ENCODE measurements at places on chromosomes 3 and 15.

DNA sequence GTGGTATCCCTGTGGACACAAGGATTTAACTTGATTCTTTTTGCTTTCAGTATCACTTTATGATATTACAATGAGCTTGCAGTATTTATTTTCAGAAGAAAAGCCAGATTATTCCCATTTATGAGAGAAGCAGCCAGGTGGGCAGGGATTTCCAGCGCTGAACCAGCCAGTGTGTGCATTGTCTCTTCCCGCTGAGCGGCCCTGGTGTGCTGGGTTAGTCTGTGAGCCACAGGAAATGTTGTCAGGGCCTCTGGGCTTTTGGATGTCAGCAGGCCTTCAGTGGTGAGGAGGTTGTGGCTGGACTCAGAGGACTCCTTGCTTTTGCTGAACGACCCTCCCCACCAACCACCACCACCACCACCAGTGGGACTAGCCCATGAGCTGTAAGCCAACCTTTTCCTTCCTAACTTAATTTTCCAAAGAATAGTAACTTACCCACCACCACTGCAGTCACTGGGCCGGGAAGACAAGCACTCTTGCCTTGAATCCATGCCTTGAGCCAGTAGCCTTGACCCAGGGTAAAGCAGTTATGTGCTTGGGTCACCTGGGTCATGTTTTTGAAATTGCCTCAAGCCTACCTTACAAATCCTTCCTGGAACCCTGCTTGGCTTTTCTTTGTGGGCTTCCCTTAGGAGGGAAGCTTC is 33.1 kb downstream of the FLNB start:
- no peak for DNase-seq

DNA sequence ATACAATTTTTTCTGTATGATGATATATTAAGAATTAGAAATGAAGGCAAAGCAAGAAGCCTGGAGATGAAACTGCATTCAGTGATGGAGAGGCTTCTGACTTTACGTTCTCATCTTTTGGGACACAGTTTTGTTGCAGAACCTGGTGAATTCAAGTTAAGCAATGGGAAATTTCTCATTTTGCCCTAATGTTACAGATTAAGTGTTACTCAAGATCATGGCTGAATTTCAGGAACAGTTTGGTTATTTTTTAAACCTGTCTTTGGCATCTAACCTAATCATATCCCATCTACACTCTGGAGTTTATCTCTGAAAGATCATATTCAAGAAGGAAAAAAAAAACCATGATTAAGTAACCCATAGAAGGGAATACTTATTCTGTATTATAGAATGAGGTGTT is 6.0 kb downstream of the NIT2 start:
- DNase-seq, result no peak

- DNase-seq, result no peak
Observed at GRCh38 chr3:114504941-114505628, 211.3 kb downstream of the TIGIT start.

DNA sequence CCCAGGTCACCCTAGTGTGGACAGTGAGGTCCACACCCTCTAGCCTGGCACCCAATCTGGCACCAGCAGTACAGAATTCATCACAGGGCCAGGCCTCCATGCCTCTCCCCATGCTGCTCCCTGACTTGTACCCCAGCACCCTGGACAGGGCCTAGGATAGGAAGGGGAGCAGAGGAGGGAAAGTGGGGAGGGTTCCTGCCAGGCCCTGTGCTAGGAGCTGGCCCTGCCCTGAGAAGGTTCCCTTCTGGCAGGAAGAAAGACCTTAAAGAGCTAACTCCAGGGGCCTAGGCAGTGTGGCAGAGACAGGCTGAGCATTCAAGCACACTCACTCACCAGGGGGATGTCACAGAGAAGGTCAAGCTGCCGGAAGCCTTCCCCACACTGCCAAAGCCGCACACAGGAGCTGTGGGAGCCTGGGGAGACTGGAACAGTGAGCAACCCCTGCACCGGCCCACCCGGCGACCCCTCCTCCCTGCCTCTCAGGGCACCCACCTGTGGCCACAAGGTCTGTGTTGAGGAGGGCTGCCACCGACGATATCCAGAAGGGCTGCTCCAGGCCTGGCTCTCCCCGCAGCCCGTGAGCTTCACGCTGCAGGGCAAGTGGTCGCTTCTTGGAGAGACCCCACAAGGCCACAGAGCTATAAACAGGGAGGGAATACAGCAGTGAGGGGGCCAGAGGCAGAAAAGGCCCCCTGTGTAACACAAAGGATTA is 7.4 kb downstream of the RRP9 start:
- DNase-seq, result no peak

DNA sequence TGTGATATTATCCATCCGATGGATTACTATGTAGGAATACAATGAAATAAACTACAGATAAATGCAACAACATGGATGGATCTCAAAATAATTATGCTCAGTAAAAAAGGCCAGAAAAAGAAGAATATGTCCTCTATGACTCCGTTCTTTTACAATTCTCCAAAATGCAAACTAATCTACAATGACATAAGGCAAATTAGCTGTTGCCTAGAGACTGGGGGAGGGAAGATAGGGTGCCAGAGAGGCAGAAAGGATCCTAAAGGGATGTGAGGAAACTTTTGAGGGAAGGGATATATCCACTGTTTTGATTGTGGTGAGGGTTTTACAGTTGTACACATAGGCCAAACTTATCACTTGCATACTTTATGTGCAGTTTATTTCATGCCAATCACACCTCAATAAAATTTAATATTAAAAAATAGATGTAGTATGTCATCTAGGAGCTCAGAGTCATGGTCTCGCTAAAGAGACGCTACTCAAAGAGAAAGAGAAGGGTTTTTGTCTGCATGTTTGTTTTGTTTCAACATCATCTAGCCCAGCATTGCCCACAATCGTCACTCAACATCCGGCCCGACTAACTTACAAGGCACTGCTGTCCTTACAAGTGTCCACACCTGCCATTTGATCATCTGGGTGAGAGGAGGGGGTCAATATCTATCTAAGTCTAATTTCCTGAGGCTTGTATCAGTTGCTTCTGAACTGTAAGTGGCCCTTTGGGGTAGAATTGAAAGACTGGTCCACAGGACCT is 29.5 kb downstream of the HES1 start:
- DNase-seq, result no peak

DNA sequence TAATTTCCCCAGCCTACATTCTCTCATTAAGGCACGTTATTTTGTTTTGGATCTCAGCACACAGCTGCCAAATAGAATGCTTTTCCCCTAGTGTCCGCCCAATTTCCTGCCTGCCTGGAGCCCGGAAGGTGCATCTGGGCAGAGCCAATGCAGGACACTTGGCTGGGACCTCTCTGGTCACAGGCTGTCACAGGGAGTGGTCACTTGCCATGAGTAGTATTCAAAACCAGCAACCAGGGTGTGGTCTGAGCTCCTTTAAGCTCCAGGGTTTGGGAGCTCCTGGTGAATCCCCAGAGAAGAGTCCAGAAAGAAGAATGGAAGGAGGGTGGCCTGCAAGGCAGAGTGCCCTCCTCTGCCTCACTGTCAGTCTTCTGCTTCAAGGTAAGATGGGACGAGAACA is at the start of gene HTR3C:
HTR3C (plus strand) TSS at position 281 of the 400 bp plus-strand sequence; CDS start at position 315, 34 bp downstream.
- DNase-seq, result no peak

- DNase-seq, result no peak
Observed at GRCh38 chr3:42850263-42850662, 25.4 kb downstream of the CYP8B1 start.

- no peak for DNase-seq
Observed at GRCh38 chr3:46659285-46659684, 34.2 kb downstream of the ALS2CL start.

GRCh38 chr15:59741274-59741906 is 52.3 kb upstream of the BNIP2 start:
- DNase-seq, result no peak

DNA sequence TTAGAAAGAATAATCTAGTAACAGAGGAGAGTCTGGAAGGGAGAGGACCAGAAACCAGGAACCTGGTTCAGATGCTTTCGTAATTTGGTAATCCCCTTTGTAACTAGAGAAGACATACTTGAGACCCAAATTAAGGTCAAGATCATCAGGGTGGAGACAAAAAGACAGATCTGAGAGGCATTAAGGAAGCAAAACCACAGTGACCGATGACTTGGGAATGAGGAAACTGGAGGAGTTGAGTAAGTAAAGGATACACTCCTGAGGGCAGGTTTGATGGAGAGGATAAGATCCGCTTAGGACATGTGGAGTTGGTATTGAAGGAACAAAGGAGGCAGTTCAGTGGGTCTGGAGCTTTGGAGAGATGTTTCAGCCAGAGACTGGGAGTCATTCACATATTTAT is 23.6 kb upstream of the BCL2A1 start:
- DNase-seq, result no peak

DNA sequence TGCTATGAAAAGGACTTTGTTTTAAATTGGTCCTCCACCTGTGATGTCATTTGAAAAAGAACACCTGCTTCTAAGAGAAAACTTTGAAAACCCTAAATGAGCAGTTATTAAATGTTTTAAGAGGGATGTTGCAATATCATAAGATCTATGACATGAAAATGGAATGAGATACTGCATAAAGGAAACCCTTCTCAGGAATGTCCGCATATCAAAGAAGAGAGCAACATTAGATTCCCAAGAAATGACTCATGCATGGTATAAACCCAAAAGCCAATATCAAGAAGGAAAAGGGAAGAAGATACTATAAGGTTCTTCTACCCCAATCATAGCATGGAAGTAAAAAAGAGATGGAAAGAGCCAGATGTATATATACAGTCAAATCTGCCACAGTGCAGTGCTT is 627.5 kb upstream of the LMCD1 start:
- no peak for DNase-seq

DNA sequence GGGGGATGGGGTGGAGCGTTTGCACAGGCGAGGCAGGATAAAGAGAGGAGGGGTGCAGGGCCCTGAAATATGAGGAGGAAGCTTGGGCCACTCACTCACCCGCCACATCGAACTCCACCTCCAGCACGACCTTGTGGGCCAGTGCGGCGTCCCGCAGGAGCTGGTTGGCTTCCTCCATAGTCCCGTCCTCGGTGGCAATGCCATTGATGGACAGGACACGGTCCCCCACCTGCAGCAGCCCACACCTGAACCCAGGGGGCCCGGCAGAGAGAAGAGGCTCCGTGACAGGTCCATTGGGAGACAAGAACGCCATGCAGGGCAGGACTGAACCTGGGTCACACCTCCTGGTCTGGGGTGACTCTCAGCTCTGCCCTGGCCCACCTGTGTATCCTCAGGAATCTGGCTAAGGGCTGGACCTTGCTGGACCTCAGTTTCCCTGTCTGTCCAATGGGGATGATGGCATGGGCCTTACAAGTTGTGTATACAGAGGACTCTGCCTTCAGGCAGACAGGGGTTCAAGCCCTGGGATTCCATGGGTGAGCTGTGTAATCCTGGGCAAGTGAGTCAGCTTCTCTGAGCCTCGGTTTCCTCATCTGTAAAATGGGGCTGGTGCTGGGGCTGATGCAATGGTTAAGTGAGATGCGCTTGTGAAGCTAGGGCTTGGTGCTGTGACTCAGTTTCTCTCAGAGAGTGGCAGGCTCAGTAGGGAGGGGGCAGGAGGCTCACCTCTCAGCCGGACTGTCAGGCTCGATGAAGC is 26.4 kb downstream of the GRIP2 start:
- no peak for DNase-seq

GRCh38 chr15:73051391-73051806 is 864 bp upstream of the NEO1 start:
- no peak for DNase-seq

DNA sequence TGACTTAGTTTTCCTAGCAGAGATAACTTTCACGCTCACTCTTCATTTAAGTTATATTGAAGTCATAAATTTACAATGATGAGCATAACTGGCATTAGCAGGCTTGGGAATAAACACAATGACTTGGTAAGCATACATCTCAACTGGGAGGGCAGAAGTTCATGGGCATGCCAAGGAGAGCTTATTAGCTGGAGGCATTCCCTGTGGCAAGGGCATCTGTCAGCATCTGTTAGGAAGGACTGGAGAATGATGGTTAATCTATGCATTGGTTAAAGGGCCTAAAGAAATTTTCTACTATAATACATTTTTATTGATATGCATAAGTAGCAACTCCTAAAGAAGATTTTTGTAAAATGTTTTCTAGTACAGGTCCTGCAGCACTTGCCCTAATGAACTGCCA is 52.4 kb downstream of the NEK11 start:
- no peak for DNase-seq

GRCh38 chr3:115804200-115804599 is 180.9 kb downstream of the GAP43 start:
- no peak for DNase-seq

DNA sequence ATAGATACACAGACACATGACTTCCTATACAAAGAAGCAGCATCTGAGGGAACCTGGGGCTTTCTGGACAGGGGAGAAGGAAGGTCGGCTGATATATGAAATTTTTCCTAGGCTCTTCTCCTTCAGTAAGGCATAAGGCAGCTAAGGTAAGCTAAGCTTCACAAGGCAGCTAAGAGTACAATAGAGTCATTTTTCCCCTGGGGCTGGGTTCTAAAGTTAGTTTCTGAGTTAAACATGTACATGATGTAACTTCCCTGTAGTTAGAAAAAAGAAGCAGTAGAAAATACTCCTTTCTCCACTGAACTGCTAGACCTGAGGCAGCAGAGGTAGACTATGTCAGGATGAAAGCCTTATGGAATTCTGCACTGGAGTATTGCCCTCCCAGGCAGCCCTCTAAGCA is 109.6 kb downstream of the PLD1 start:
- no peak for DNase-seq

DNA sequence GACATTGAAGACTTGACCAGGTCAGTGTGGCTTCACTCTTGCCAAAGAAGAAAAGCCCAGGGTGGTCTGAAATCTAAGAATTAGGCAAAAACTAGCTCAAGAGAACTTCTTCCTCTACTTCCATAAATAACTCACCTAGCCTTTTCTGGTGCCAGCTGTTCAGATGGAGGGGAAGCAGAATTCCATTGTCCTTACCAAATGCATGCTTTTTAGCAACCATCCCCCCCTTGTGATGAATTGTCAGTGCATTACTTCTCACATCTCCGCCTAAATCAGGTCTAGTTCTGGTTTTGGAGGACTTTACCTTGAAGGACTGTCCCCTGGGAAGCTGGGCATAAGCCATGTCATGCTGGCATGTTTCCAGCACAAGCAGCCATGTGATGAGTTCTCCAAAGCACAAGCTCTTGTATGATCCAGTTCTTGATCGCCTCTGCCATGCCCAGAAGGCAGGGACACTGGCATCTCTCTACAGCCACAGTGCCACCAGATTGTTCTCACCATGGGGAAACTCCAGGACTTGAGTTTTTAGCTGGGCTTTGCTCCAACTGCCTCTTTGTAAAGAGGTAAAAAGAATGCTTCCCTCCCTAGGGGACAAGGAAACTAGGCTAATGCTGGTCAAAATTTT is 96.4 kb upstream of the IL12A start:
- no peak for DNase-seq

Data from stimulated activated CD4-positive, alpha-beta T cell treated with anti-CD3 and anti-CD28 coated beads, Interleukin-1b, Interleukin-23, amount 100 ng/mL, for 48 hours (primary cell).